ENCODE measurements at places on chromosomes 1 and 21.

DNA sequence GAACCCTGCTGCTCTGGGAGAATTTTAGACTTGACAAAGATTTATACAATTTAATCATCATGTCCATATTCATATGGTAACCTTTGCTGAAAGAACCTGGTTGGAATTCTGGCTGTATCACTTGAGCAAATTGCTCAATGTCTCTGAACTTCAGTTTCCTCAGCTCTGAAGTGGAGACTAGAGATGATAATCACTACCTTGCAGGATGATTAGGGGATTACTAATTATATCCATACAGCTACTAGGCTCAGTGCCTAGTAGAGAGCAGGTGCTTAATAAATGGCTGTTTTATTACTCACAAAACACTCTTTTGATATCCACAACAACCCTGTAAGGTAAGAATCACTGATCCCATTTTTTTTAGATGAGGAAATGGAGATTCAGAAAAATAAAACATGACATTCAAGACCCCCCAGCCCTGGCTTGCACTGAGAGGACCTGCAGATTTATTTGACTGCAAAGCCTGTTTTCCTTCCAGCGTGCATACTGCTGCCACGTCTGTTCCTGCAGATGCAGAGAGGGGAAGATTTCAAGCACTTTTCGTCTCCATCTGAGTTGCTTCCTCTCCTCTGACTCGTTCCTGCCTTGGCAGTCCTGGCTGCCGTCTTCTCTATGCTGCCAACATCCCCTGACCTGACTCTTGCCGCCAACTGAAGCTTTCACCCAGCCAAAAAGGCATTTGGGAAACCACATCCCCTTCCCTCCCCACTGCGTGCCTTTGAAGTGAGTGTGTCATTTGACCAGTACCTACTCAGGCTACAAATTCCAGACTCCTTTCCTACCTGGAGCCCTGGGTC lies 203.0 kb downstream of the PLPP3 start:
- no peak for DNase-seq

GRCh38 chr1:186760446-186760845 lies 68.3 kb upstream of the PLA2G4A start:
- DNase-seq = no peak

- DNase-seq = no peak
Measured at GRCh38 chr1:236122176-236122575, 20.2 kb upstream of the GPR137B start.

- DNase-seq = no peak
Measured at GRCh38 chr1:44805311-44806024, 1.7 kb downstream of the DYNLT4 start.

- DNase-seq = no peak
Measured at GRCh38 chr1:221648201-221648600, 93.7 kb downstream of the DUSP10 start.

DNA sequence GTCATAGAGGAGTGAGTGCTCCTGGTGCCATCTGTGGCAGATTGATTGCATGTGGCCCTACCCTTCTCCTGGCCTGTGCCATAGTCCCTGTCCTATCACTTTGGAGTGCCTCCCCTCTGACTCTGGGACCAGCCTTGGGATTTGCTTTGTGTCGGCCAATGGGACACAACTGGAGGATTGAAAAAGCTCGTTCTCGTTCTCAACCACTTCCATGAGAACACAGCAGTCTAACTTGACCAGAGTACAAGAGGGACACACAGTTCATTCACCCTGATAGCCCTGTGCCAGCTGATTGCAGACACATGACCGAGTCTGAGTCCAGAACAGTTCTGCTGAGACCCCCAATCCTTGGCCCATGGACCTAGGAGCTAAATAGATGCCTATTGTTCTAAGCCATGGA lies 47.8 kb downstream of the C1orf198 start:
- DNase-seq = no peak

DNA sequence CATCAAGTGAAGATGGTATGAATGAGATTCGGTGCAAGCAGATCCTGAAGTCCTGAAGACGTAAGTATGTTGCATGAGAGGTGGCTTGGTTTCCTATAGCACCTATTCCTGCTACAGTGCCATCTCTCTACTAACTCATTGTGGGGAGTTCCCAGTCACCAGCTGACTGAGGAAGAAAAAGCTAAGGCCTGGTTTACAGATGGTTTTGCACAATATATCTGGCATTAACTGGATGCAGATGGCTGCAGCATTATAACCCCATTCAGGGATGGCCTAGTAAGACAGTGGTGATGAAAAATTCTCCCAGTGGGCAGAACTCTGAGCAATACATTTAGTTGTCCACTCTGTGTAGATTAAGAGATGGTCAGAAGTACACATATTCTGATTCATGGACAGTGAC lies 36.7 kb downstream of the RTCA start:
- DNase-seq = no peak

DNA sequence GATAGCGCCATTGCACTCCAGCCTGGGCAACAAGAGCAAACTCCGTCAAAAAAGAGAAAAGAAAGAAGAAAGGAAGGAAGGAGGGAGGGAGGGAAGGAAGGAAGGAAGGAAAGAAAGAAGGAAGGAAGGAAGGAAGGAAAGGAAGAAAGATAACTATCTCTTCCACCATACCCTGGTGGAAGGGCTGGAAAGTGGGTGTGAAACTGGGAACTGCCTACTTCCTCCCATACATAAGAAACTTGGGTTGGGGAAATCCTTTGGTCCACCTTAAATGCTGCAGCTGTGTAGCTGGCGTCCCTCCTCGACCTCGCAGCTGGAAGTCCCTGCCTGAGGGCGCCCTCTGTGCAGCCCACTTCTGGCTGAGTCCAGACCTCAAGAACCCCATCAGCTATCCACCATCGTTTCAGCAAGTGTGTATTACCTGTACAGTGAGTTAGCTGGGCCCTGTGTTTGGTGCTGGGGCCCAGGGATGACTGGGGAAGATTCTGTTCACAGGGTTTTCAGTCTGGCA lies 4.6 kb upstream of the FAM167B start:
- DNase-seq = no peak

GRCh38 chr1:55129194-55129728 lies 85.9 kb downstream of the USP24 start:
- peak; percentile 4 for DNase-seq
